Lower lobe of right lung (tissue), 2 donors: ENCODE measurements at places on chromosomes 5 and 9.

DNA sequence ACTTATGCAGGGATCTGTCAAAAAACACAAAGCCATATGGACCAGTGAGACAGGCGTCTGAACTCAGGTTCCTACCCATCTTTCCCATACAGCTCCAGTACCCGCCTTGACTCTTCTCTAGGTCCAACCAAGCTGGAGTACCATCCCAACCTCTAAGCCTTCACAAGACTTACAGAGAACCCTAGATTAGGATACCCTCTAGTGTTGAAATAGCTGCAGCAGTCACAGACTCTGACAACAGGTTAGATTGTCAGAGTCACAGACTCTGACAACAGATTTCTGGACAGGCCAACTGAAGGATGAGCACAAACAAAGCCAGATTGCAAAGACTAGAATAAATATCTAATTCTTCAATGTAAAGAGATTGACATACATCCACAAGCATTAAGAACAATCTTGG is 266.1 kb downstream of the GRIA1 start:
- no peak for DNase-seq

GRCh38 chr5:39201160-39201780 is 18.1 kb downstream of the FYB1 start:
- no peak for DNase-seq

- DNase-seq: no peak
Observed at GRCh38 chr9:134724202-134724911, 82.8 kb downstream of the COL5A1 start.

DNA sequence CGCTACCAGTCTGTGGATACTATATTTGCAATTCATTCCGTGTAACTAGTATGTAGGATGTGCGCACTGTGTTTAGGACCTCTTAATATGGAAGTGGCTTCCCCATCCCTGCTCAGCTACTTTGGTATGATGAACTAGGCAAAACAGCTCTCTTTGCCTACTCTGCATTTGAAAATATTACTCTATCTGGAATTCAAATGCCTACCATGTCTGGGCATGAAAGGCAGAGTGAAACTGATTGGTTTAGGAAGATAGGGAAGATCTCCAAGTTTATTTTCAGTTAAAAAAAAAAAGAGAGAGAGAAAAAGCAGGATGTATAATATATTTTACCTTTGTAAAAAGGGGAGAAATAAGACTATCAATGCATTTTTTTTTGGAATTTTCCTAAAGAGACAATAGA is 74.1 kb upstream of the ELL2 start:
- DNase-seq: no peak

DNA sequence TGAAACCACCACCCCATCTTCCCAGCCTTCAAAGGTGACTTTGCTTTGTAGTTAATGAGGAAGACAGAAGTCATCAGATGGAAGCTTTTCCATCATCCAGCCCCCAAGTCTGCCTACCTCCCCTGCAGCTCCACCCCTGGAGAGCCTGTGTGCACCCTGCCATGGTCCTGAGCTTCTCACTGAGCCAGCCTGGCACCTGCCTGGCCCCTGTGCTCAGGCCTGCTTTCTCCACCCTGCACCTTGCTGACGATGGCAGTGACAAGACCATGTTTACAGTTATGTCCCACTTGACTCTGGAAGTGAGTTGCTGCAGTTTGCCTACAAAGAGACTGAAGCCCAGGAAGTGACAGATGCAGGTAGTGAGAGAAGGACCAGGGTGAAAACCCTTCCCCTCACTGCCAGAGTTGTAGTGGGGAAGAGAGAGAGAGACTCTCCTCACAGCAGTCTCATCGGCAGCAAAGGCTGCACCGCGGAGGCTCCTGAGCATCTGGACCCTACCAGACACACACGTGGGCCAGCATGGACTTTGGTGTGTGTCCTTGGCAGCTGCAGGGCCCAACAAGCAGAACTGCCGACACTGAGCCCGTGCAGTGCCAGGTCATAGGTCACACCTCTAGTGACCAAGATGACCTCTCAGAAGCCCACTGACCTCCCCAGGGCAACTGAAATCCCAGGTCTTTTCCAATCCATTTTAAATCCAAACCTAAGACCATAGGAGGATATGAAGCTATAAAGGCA is 107.1 kb downstream of the CACNA1B start:
- no peak for DNase-seq

GRCh38 chr5:5055712-5056111 is 84.4 kb upstream of the ADAMTS16 start:
- DNase-seq: no peak

GRCh38 chr5:100746730-100747129 is 156.4 kb downstream of the ST8SIA4 start:
- DNase-seq: no peak

DNA sequence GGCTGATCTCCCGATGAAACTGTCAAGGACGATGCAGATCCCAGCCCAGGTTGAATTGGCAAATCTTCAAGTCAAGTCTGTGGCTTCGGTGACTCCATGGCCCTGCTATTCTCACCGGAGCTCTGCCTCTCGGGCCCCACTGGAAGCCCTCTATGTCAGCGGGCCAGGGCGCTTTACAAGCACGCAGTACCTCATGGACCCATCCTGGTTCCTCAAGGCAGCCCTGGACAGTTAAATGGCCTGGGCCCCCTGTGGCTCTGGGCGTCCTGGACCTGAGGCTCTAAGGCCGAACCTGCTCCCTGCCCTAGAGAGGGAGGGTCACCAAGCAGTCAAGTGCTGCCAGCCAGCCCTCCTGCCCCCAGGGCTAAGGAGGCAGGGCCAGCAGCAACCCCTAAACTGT is 45.3 kb downstream of the STC2 start:
- DNase-seq: no peak

DNA sequence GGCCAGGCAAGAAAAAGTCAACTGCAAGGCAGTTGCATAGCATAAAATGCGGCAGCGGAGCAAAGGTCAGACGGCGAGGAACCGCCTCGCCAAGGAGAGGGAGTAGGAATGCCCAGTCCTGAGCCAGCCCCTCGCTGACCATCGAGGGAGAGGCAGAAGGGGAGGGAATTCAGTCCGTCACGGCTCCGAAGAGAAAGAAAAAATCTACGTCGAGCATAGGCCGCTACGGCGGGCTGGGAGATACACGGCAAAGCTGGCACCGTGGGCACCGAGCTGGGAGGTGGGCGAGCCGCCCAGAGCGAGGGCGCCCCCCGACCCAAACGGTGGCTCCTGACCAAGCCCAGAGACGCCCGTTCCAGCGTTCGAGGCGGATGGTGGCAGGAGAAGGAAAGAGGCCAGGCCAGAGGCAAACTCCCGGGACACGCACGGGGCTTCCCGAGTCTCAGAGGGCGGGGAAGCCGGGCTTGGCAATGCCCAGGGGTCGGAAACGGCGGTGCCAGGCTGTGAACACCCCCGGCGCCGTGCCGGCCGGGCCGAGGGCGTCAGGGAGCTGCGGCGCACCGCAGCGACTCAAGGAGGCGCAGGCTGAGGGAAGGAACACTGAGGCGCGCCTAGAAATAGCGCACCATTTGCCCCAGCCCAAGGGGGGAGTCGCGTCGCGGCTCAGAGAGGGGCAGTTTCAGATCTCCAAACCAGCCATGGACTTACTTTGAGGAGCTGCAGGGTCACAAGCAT is 518 bp downstream of the SPRY4 start:
- peak; percentile 61 for DNase-seq

- DNase-seq: no peak
Observed at GRCh38 chr9:70477146-70477745, 62.8 kb upstream of the KLF9 start.

DNA sequence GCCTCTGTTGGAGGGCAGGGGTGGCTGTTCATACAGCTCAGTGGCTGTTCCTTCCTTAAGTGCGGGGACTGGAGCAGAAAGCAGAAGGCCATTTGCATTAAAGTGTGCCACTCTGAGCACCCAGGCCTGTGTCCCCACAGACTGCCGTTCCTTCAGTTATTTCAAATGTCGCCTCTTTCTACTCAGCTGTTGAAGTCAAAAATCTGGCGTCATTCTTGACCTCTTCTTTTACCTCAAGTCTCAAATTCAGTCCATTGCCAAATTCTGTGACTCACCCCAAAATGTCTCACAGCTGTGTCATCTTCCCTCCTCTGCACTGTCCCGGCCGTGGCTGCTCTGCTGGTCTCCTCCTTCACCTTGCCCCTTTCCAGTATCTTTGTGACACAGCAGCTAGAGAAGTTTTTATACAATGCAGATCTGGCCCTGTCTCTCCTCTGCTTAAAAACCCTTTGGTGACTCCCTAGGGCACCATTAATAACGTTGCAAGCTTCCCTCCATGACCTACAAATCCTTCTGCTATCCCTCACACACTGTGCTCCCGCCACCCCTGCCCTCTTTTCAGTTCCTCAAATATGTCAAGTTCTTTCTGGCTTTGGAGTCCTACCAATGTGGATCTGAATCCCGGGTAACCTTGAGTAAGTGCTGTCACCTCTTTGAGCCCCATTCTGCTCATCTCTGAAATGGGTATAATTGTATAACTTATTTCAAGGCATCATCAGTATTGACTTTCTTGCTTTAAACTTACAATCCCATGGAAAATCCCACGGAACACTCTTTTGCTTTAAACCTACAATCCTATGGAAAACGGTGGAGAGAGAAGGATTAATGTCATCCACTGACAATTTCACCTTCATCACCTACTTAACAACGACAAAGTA is 98.3 kb upstream of the BOD1 start:
- peak; percentile 61 for DNase-seq

DNA sequence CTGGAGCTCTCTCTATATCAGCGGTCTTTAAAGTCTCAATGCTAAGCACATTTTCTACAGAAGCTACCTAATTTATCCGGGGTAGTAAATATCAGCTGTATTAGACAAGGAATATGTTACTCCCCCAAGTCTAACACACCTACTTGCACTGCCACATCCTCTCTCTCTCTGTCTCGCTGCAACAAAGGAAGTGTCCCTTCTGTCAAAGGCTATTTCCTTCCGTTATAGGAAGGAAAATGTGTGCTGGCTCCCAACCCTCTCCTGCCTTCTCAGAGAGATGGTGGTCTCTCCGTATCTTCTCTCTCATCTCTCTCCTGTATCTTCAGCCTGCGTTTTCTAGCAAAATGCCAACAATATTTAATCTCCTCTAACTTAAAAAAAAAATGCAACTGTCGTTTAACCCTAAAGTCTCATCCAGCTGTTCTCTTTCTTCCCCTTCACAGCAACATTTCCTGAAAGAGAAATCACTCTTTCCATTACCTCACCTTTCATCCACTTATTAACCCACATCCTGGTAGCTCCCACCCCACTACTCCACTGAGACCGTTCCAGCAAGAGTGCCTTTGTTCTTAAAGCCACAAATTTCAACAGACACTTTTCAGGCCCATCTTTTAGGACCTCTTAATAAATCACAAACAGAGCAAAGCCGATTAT is 2.3 kb downstream of the TTF1 start:
- DNase-seq: no peak

DNA sequence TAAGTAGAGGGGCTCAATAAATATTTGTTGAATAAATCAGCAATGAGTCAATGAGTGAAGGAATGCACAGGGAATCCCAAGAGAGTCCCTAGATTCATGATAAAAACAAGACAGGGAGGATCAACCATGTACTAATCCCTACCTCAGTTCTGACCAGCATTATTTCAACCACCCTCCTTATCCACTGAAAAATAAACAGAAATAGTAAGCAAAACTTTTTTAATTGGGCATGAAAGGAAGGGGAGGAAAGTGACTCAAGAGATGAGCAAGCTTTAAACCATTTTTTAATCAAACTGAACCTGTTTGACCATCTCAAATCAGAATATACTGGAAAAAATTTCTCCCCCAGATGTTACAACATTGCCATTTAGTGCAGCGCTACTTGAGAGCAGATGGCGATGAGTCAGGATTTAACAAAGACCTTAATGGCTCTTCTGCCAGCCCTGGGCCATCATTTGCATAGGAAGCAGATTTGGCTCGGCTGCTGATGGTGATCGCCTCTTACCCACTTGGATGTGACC is 194.8 kb upstream of the SLC30A5 start:
- no peak for DNase-seq

DNA sequence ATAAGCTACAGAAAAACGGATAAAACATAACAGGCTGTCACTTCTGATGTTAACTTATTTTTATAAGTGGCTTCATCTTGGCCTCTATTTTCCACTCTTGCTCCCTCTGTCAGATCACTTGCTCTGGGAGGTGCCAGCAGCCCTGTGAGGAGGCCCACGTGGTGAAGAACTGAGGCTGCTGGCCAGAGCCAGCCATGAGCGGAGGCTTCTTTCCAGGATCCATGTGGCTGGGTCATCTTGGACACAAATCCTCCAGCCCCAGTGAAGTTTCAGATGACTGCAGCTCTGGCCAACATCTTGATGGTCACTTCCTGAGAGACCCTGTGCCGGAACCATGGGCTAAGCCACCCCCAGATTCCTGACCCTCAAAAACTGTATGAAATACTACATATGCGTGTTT is 7.5 kb upstream of the CMBL start:
- no peak for DNase-seq

GRCh38 chr5:106258591-106259125 is 1412.1 kb downstream of the EFNA5 start:
- DNase-seq: no peak

DNA sequence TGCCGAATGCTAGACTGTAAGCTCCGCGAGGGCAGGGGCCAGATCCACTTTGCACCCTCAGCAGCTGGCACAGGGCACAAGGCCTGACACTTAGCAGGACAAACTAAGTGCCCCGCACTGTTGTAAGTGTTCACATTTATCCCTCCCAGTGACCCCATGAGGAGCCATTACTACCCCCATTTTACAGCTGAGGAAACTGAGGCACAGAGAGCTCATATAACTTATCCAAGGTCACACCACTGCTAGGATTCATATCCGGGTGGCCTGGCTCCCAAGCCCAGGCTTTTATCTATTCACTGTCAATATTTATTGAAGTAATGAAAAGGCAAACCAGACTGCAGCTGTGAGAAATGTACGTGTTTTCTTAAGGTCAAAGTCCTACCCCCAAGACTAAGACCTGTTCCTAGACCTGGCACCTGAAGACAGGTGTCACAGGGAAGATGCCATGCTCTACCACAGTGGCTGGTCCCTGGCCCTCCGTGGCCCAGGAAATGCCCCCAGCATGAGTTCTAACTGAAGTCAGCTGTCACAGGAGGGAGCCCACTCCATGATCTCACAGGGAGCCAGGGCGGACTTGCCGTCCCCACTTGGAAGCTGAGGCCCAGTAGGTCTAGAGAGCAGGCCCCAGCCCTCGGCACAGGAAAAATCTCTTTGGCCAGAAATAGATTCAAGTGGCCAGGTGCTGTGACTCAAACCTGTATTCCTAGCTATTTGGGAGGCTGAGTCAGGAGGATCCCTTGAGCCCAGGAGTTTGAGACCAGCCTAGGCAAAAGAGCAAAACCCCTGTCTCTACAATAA is 74.7 kb upstream of the IL17B start:
- DNase-seq: no peak

DNA sequence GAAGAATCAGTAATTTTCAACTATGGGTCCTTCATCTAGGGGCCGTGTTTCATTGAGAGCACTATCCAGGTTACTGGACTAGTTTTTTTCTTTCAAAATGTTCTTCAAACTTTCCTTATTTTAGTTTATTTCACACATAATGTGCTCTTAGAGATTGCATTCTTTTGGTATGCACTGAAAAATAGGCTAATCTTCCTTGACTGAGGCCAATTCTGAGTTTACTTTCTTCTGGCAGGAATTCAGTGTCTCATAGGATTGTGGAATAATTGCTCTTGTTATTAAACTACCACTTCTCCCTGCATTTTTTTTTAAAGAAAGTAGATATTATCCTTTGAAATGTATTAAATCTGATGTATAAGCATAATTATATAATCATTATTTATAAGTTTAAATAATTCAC is 624.5 kb downstream of the RAB3C start:
- DNase-seq: no peak
